Diencephalon (tissue), 1 donor: ENCODE measurements at places on chromosomes 16 and 17. TPM values are rescaled to one million over a fixed set of nuclear protein-coding genes. Genes with fewer than 3 reads are reported as not detected.

PPP1R27 gene
- not detected for total RNA-seq

EFNB3 gene
- total RNA-seq = 42.4 TPM

SLC12A3 gene
- not detected for total RNA-seq

ZG16B gene
- total RNA-seq = 0.23 TPM
